Activated T-helper 17 cell treated with anti-CD3 and anti-CD28 coated beads, Interleukin-2, amount 50 U/mL, for 72 hours (primary cell): ENCODE measurements at places on chromosomes 12 and 14. TPM values are rescaled to one million over a fixed set of nuclear protein-coding genes. Genes with fewer than 3 reads are reported as not detected.
A peak's percentile ranks its signal among the peaks of the same experiment; 100 is the strongest.

DNA sequence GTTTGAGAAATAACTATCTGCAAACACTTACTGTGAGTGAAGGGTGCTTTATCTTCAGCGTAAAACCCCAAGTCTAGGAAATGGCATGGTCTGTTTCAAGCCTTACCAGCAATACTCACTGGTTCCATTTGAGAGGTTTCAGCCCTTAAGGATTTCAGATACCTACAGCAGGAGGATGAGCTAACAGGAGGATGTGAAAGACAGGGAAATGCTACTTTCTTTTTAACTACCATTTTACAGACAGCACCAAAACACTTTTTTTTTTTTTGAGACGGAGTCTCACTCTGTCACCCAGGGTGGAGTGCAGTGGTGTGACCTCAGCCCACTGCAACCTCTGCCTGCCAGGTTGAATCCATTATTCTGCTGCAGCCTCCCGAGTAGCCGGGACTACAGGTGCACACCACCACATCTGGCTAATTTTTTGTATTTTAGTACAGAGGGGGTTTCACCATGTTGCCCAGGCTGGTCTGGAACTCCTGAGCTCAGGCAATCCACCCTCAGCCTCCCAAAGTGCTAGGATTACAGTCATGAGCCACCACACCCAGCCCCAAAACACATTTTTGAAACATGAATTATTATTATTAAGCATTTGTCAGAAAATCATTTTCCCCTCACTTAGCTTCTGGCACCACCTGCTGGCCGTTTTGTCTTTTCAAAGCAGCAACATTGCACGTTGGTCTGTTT lies 4.6 kb downstream of the MTRFR start:
- H3K4me3 ChIP-seq = peak overlapping the region; percentile 93
- peak; percentile 5 for ATAC-seq
- H3K27me3 ChIP-seq = no peaks in the 10 kb centered on the region

GRCh38 chr14:48325486-48325885 lies 650.1 kb upstream of the MDGA2 start:
- ATAC-seq = no peak
- no peaks in the 10 kb centered on the region for H3K36me3 ChIP-seq
- no peak overlapping the region for H3K27ac ChIP-seq
- H3K4me1 ChIP-seq = no peaks in the 10 kb centered on the region
- no peak overlapping the region for H3K4me3 ChIP-seq
- no peaks in the 10 kb centered on the region for H3K27me3 ChIP-seq

The AMN gene
- total RNA-seq = 2.3 TPM

DNA sequence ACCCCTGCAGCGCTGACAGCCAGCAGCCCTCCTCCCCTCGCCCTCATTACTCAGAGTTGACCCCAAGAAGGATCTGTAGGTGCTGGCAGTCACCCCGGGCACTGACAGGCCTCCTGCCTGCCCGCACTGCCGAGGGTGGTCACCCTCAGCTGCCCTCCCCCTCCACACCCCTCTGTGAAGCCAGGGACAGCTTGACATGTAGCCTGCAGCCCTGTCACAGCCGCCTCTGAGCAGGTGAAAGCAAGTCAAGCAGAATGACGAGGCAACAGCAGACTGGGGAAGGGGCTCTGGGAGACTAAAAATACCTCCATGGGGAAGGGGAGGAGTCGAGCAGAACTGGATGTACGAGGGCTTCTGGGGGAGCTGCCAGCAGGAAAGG lies 178.1 kb downstream of the DPF3 start:
- ATAC-seq = no peak
- H3K27ac ChIP-seq = no peak overlapping the region
- H3K4me1 ChIP-seq = peaks cover 16% of the 10 kb centered on the region
- H3K27me3 ChIP-seq = no peaks in the 10 kb centered on the region

- H3K27me3 ChIP-seq = peaks cover 68% of the 10 kb centered on the region
- ATAC-seq = peak; percentile 41
- H3K36me3 ChIP-seq = no peaks in the 10 kb centered on the region
- peak overlapping the region; percentile 75 for H3K4me3 ChIP-seq
These were observed 2.7 kb downstream of the BHLHE41 start for GRCh38 chr12:26122061-26122680.

DNA sequence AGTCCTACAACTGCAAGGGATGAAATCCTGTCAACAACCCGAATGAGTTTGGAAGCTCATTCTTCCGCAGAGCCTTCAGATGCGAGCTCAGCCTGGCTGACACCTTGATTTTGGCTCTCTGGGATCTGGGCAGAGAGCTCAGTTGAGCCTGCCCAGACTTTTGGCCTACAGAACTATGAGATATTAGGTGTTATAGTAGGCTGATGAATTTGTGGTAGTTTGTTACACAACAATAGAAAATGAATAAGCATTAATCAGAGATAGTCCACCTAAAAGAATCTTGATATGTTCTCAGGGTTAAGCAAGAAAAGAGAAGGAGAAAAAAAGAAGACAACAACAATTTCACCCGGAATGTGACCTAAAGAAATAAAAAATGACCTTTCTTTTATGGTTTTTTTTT lies 30.4 kb upstream of the GZMB start:
- H3K4me1 ChIP-seq = peaks cover 32% of the 10 kb centered on the region
- H3K36me3 ChIP-seq = no peaks in the 10 kb centered on the region
- peak overlapping the region; percentile 9 for H3K4me3 ChIP-seq
- ATAC-seq = no peak
- H3K27ac ChIP-seq = no peak overlapping the region

The OAS1 gene
- 15.6 TPM for total RNA-seq

- no peak for ATAC-seq
- H3K27me3 ChIP-seq = peaks cover 17% of the 10 kb centered on the region
- H3K36me3 ChIP-seq = no peaks in the 10 kb centered on the region
- no peak overlapping the region for H3K4me3 ChIP-seq
- H3K27ac ChIP-seq = no peak overlapping the region
These were observed 11.6 kb upstream of the KRT82 start for GRCh38 chr12:52417740-52418139.

The TMEM229B gene
- total RNA-seq = 0.84 TPM

The TAS2R43 gene
- total RNA-seq = 1.9 TPM

DNA sequence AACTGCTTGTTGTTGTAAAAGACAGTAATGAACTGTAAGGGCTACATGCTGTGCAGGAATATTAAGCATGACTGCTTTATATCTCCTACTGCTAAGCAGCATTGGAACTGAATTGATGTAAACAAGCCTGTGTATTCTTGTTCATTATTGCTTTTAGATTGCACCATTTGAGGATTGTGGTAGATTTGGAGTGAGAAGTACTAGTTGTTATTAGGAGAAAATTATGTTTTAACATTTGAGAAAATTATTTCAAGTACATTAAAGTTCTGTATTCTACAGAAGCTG lies 212.7 kb downstream of the ERC1 start:
- peaks cover 5% of the 10 kb centered on the region for H3K4me1 ChIP-seq
- no peak overlapping the region for H3K4me3 ChIP-seq
- ATAC-seq = no peak
- H3K27me3 ChIP-seq = no peaks in the 10 kb centered on the region

DNA sequence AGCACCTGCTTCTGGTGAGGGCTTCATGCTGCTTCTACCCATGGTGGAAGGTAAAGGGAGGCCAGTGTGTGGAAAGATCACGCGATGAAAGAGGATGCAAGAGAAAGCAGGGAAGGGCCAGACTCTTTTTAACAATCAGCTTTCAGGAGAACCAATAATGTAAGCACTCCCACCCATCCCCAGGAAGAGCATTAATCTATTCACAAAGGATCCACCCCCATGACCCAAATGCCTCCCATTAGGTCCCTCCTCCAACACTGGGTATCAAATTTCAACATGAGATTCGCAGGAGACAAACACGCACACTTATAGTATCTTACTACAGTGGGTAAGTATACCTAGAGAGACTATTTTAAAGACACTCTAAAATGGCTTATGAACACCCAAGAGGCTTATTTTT lies 80.5 kb upstream of the TMCC3 start:
- H3K36me3 ChIP-seq = no peaks in the 10 kb centered on the region
- peaks cover 31% of the 10 kb centered on the region for H3K27me3 ChIP-seq
- H3K4me1 ChIP-seq = no peaks in the 10 kb centered on the region
- ATAC-seq = no peak
- H3K4me3 ChIP-seq = no peak overlapping the region

DNA sequence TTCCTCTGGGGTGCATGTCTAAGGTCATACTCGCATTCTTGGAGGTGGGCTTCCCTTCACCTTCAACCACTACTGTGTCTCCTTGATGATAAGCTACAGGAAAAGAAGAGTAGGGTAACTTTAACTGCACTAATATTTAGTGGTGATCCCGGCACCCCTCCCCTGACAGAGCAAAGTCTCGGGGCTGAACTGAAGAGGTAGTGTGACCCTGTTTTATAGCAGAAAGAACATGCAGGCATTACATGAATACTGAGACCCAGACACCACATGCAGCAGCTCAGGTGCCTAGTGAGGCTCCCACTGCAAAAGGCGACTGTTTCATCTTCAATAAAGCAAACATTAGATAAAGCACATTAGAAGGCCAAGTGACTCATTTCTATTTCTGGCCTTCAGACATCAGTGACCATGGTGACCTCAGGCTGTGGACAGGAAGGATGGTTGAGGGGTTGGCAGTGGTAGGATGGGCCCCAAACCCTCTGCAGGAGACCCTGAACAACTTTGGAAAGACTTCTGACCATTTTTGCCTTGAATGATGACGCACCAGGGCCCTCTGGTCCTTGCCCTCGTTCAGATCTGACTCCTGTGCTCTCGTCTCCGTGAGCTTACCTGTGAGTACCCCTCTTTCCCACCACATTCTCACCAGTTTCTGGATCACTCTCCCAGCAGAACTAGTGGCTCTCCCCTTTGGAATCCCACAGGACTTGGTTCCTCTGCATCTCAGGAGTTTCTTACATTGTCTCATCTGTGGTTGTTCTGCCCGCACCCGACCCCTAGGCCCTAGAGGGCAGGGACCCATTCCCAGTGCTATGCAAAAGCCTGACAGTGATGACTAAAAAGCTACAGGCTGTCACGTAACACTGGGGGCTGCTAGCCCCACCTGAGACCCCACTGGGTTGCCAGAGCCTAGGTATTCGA lies 23.8 kb upstream of the JPH4 start:
- no peak overlapping the region for H3K4me3 ChIP-seq
- peaks cover 13% of the 10 kb centered on the region for H3K4me1 ChIP-seq
- no peak for ATAC-seq
- no peaks in the 10 kb centered on the region for H3K27me3 ChIP-seq

DNA sequence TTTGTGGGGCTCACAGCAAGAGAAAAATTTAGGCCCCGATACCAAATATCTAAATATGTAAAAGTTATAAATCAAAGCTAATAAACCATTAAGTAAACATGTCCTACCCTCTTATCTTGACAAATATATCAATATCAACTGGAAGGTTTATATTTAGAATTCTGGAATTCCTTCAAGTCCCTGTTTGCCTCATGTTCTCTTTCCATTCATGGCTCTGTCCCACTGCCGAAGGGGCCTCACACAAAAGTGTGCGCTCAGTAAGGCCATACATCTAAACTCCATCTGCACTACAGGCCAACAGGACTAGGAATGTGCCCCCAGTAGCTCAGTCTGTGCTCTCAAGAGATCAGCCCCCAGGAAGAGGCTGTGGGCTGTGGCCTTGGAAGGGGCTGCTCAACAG lies 10.6 kb upstream of the ATP5MC2 start:
- no peaks in the 10 kb centered on the region for H3K4me1 ChIP-seq
- no peak overlapping the region for H3K4me3 ChIP-seq
- H3K27me3 ChIP-seq = peaks cover 3% of the 10 kb centered on the region
- H3K36me3 ChIP-seq = no peaks in the 10 kb centered on the region

DNA sequence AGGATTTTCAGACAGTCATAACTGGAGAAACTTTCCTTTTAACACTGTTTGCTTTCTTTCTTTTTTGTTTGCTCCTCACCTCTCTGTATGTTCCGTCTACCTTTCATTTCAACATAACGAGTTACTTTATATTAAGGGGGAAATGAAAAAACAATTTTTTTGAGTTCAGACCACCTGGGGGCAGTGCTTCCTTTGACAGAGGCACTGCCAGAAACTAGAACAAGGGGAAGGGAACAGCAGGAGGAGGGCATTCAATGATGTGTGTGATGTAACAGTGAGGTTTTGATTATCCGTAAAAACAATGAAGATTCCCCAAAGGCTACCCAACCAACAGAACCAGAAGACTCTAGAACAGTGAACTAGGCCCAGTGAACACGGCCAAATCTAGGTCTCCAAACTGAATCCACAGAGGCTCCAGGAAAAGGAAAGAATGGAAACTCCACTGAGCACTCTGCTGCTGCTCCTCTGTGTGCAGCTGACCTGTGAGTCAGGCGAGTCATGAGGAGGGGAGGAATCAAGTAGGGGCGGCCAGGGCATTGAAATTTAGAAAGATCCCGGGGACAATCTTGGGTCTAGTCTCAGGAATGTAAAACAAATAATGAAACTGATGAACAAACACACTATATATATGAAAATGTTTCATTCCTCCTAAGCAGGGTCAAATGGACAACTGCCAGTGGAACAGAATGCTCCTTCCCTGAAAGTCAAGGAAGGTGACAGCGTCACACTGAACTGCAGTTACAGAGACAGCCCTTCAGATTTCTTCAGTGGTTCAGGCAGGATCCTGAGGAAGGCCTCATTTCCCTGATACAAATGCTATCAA lies 323.5 kb downstream of the DAD1 start:
- H3K36me3 ChIP-seq = no peaks in the 10 kb centered on the region
- no peaks in the 10 kb centered on the region for H3K4me1 ChIP-seq
- no peak for ATAC-seq
- no peaks in the 10 kb centered on the region for H3K27me3 ChIP-seq
- no peak overlapping the region for H3K4me3 ChIP-seq

- ATAC-seq = no peak
- H3K27me3 ChIP-seq = no peaks in the 10 kb centered on the region
- no peak overlapping the region for H3K4me3 ChIP-seq
These were observed 150.2 kb downstream of the TTLL5 start for GRCh38 chr14:75811136-75811829.

- peaks cover 6% of the 10 kb centered on the region for H3K4me1 ChIP-seq
- no peaks in the 10 kb centered on the region for H3K27me3 ChIP-seq
- no peak overlapping the region for H3K4me3 ChIP-seq
- peak overlapping the region; percentile 4 for H3K27ac ChIP-seq
- ATAC-seq = no peak
These were observed 40.3 kb downstream of the CEP128 start for GRCh38 chr14:80901260-80901659.

GRCh38 chr12:124505001-124505818 lies 62.2 kb downstream of the NCOR2 start:
- H3K4me3 ChIP-seq = no peak overlapping the region
- H3K36me3 ChIP-seq = no peaks in the 10 kb centered on the region
- no peak for ATAC-seq
- H3K27me3 ChIP-seq = no peaks in the 10 kb centered on the region

GRCh38 chr14:106507354-106507753 lies 981.0 kb downstream of the TMEM121 start:
- H3K27me3 ChIP-seq = no peaks in the 10 kb centered on the region
- H3K27ac ChIP-seq = peak overlapping the region; percentile 36
- no peaks in the 10 kb centered on the region for H3K36me3 ChIP-seq
- peak; percentile 76 for ATAC-seq

The NUAK1 gene
- total RNA-seq = not detected

GRCh38 chr14:89331398-89331797 lies 85.6 kb downstream of the FOXN3 start:
- H3K27me3 ChIP-seq = no peaks in the 10 kb centered on the region
- ATAC-seq = no peak
- H3K4me3 ChIP-seq = no peak overlapping the region
- H3K27ac ChIP-seq = no peak overlapping the region
- H3K4me1 ChIP-seq = peaks cover 27% of the 10 kb centered on the region

- H3K36me3 ChIP-seq = peaks cover 98% of the 10 kb centered on the region
- peaks cover 16% of the 10 kb centered on the region for H3K4me1 ChIP-seq
- H3K4me3 ChIP-seq = peak overlapping the region; percentile 9
- ATAC-seq = no peak
- no peaks in the 10 kb centered on the region for H3K27me3 ChIP-seq
These were observed 27.9 kb downstream of the HNRNPC start for GRCh38 chr14:21241218-21241819.
